NCI-H2107 (cell line): ENCODE measurements at places on chromosomes 3 and 15.

- no peak for DNase-seq
Observed at GRCh38 chr3:124263168-124263567, 271.2 kb upstream of the ROPN1 start.

GRCh38 chr3:153456833-153457545 is 295.0 kb downstream of the RAP2B start:
- no peak for DNase-seq

- DNase-seq, result no peak
Observed at GRCh38 chr3:126419151-126419703, 24.5 kb downstream of the CFAP100 start.

- DNase-seq, result no peak
Observed at GRCh38 chr3:117483839-117484238, 774.3 kb downstream of the TUSC7 start.

GRCh38 chr3:31331278-31331677 is 201.4 kb upstream of the STT3B start:
- DNase-seq, result no peak

- DNase-seq, result no peak
Observed at GRCh38 chr3:184626923-184627322, 65.3 kb downstream of the EPHB3 start.
